ENCODE measurements at places on chromosomes 4 and X.

- no peak for DNase-seq
Observed at GRCh38 chr4:136526517-136526916, 1005.8 kb downstream of the PCDH18 start.

- no peak for DNase-seq
Observed at GRCh38 chrX:2462780-2463179, 38.0 kb downstream of the DHRSX start.

- DNase-seq, result no peak
Observed at GRCh38 chrX:118348186-118348810, 2.4 kb downstream of the WDR44 start.

DNA sequence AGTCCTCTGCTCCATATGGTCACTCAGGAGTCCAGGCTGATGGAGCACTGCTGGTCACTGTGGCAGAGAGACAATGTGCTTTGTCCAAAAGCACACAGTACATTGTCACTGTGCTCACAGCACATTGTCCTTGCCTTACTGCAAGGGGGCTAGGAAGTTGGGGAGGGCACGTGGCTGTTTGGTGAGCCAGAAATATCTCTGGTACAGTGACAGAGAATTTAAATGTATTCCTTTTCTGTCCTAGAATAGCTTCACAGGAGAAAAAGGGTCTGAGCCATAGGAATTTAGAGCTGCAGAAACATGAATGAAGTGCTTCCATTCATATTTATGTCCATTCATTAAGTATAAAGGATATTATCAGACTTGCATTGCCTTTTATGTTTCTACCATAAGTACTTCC, 110.8 kb upstream of the TRIM2 start:
- DNase-seq, result no peak

GRCh38 chr4:158863296-158863695, 94.5 kb downstream of the FNIP2 start:
- no peak for DNase-seq

GRCh38 chr4:142130666-142131065, 494.3 kb downstream of the IL15 start:
- no peak for DNase-seq

DNA sequence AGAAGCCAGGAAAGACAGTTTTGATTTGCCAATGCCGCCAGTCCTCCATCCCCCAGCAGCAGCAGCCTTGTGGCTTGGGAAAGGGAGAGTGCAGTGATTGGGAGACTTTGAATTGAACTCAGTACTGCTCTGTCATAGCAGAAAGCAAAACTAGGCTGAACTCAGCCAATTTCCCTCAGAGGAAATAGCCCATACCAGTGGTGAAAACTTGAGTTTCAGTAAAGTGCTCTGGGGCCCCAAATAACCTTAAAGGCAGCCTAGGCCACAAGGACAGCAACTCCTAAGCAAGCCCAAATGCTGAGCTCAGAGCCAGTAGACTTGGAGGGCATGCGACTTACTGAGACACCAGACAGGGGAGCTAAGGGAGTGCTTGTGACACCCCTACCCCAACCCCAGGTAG, 2.0 kb upstream of the PROM1 start:
- DNase-seq, result no peak

DNA sequence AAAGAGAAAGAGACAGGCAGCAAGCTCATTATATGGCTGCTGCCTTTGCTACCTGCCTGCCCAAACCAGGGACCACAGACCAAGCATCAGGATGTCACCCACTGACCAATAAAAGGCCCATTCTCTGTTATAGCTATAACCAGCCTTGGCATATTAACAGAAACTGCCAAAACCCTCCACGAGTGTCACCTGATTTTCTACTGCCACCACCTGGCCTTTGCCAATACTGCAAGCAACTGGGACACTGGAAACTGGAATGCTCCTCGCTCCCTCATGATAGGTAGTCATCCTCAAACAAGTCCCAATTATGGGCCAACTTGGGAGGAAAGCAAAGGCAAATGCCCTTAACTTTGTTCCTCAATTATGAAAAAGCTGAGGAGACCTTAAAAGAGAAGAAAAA, 76.0 kb downstream of the SPIN4 start:
- DNase-seq, result no peak

- DNase-seq, result no peak
Observed at GRCh38 chr4:2333916-2334644, 72.2 kb upstream of the MXD4 start.

- DNase-seq, result no peak
Observed at GRCh38 chr4:14289708-14290107, 662.2 kb upstream of the BOD1L1 start.

DNA sequence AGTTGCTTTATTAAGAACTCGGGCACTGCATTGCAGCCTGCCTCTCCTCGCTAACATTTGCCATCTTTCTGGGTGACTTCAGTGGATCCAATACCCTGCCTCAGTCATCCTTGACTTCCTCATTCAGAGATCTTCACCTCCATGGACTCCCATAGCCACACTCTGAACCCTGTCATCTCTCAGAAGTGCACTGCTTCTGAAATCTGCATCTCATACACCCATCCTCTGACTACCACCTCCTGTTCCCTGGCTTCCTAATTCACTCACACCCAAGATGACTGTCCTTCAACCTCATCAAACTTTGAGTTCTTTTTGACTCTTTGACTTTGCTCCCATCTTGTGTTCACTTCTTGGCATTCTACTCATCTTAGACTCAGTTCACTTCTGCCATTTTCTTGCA, 25.3 kb upstream of the CYBB start:
- no peak for DNase-seq

DNA sequence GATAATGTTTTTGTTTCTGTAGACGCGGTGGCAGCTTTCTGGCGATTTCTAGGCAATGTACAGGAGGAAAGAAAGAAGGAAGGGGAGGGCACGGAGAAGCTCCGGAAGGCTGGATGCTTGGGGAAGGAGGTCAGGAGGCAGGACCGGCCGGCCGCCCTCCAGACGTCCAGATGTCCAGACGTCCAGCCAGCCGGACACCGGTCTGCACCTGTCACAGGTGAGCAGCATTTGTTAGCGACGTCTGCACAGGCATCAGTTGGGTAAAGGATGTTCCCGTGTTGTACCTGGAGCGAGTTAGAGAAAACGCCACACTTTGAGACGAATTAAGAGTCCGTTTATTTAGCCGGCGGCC, 90.0 kb upstream of the PPP2R3B start:
- DNase-seq, result no peak
